ENCODE measurements at places on chromosomes 12 and 14. TPM values are rescaled to one million over a fixed set of nuclear protein-coding genes. Genes with fewer than 3 reads are reported as not detected.

The MANSC4 gene
- total RNA-seq, result 1.1 TPM

The RNASE3 gene
- total RNA-seq, result not detected

- no peak overlapping the region for H3K4me3 ChIP-seq
- peaks cover 2% of the 10 kb centered on the region for H3K4me1 ChIP-seq
- no peaks in the 10 kb centered on the region for H3K36me3 ChIP-seq
- H3K27ac ChIP-seq, result no peak overlapping the region
Measured at GRCh38 chr12:24111616-24112015, 162.1 kb upstream of the SOX5 start.

DNA sequence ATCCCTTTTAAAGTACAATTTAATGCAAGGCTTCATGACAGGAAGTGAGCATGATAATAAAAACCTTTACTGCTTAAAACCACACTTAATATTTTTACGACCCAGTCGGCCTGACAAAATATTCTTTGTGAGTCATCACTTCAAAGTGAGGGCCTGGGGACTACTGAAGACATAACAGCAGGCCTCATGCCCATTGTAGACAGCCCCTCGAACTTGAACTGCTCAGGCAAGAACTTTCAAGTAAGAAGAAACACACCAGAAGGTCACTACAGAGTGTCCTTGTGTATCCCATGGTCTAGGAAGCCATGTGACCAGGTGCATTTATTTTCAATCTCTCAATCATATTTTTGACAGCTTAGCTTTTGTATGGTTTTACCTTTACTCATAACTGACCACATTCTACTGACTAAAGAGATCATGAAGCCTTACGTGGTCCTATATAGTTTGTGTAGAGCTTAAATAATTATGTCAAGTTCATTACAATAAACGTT is 61.4 kb upstream of the MANSC4 start:
- no peaks in the 10 kb centered on the region for H3K27me3 ChIP-seq
- H3K4me1 ChIP-seq, result peaks cover 2% of the 10 kb centered on the region
- no peak overlapping the region for H3K4me3 ChIP-seq
- no peak overlapping the region for H3K27ac ChIP-seq

- H3K4me3 ChIP-seq, result no peak overlapping the region
- H3K27me3 ChIP-seq, result peaks cover 23% of the 10 kb centered on the region
- peaks cover 3% of the 10 kb centered on the region for H3K4me1 ChIP-seq
Measured at GRCh38 chr12:52063981-52064649, 5.7 kb upstream of the ATG101 start.

- no peak overlapping the region for H3K27ac ChIP-seq
- no peak overlapping the region for H3K4me3 ChIP-seq
- H3K4me1 ChIP-seq, result peaks cover 28% of the 10 kb centered on the region
Measured at GRCh38 chr14:67734675-67735074, 33.0 kb downstream of the RDH12 start.

DNA sequence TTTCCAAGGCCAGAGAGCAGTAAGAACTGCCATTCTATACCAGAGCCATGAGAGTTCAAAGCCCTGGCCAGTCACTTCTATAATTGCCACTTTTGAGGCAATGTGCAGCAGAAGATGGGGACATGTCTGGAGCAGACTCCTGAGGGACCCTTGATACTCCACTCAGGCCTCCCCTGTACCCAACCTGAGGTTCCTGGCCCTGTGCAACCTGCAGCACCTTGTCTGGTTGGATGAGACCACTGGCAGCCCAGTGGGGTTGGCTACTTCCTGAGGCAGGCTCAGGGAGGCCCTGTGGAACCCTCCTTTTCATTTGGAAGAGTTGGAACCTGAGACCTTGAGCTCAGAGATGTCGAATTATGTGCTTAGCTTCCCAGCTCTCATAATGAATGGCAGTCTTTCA is 54.4 kb downstream of the GALNT16 start:
- DNase-seq, result no peak
- H3K27ac ChIP-seq, result no peak overlapping the region
- peaks cover 3% of the 10 kb centered on the region for H3K4me1 ChIP-seq
- H3K36me3 ChIP-seq, result peaks cover 2% of the 10 kb centered on the region
- H3K27me3 ChIP-seq, result no peaks in the 10 kb centered on the region
- no peak overlapping the region for H3K4me3 ChIP-seq
